Central memory CD8-positive, alpha-beta T cell (primary cell): ENCODE measurements at places on chromosomes 7 and 10.

GRCh38 chr7:92698237-92698841, 108.1 kb upstream of the FAM133B start:
- DNase-seq: no peak
- H3K36me3 ChIP-seq: peaks cover 5% of the 10 kb centered on the region
- H3K4me3 ChIP-seq: no peak overlapping the region
- H3K4me1 ChIP-seq: peaks cover 7% of the 10 kb centered on the region
- H3K27ac ChIP-seq: no peak overlapping the region

DNA sequence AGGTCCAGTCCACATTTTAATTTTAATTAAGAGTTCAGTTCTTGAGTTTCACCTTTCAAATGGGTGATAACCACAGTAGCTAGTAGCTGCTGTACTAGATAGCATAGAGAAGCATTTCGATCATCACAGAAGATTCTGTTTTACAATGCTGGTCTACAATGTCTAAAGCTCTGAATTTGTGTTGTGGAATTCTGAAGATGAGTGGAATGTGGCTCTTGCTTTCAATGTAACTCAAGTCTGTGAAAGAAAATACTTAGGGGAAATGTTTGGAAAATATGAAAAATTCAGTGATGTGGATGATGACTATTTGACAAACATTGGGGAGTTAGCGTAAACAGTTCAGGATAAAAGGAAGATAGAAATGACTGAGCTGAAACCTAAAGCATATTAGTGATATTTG, 139.4 kb downstream of the GNAT3 start:
- no peaks in the 10 kb centered on the region for H3K27me3 ChIP-seq
- no peaks in the 10 kb centered on the region for H3K36me3 ChIP-seq
- no peak overlapping the region for H3K27ac ChIP-seq
- DNase-seq: no peak
- H3K4me1 ChIP-seq: no peaks in the 10 kb centered on the region

GRCh38 chr7:90972906-90973550, 291.2 kb upstream of the FZD1 start:
- no peaks in the 10 kb centered on the region for H3K4me1 ChIP-seq
- no peak overlapping the region for H3K4me3 ChIP-seq
- no peak overlapping the region for H3K27ac ChIP-seq
- H3K36me3 ChIP-seq: no peaks in the 10 kb centered on the region
- no peak for DNase-seq

GRCh38 chr10:78429984-78430383, 396.3 kb downstream of the RPS24 start:
- H3K27ac ChIP-seq: no peak overlapping the region
- H3K4me3 ChIP-seq: no peak overlapping the region
- no peak for DNase-seq
- H3K27me3 ChIP-seq: peaks cover 52% of the 10 kb centered on the region
- no peaks in the 10 kb centered on the region for H3K4me1 ChIP-seq

- no peak overlapping the region for H3K4me3 ChIP-seq
- H3K4me1 ChIP-seq: no peaks in the 10 kb centered on the region
- H3K36me3 ChIP-seq: no peaks in the 10 kb centered on the region
- no peak overlapping the region for H3K27ac ChIP-seq
Observed at GRCh38 chr7:34019301-34019790, 114.0 kb downstream of the BMPER start.

GRCh38 chr7:74598558-74598957, 59.0 kb upstream of the GTF2I start:
- no peak overlapping the region for H3K4me3 ChIP-seq
- no peak overlapping the region for H3K27ac ChIP-seq
- DNase-seq: no peak
- no peaks in the 10 kb centered on the region for H3K27me3 ChIP-seq

DNA sequence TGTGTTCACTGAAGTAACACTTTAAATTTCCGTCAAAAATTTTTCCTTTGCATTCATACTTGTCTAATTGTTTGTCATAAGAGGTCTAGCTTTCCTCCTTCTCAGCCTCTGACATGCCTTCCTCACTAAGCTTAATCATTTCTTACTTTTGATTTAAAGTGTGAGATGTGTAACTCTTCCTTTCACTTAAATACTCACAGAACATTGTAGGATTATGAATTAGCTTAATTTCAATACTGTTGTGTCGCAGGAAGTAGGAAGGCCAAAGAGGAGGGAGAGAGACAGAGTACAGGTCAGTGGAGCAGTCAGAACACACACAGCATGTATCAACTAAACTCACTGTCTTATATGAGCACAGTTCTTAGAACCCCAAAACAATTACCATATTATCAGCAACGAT, 99.0 kb downstream of the SRPK2 start:
- H3K4me3 ChIP-seq: no peak overlapping the region
- H3K36me3 ChIP-seq: peaks cover 10% of the 10 kb centered on the region
- peaks cover 30% of the 10 kb centered on the region for H3K4me1 ChIP-seq
- H3K27me3 ChIP-seq: no peaks in the 10 kb centered on the region

GRCh38 chr7:20164425-20165145, 52.6 kb downstream of the MACC1 start:
- no peaks in the 10 kb centered on the region for H3K36me3 ChIP-seq
- no peaks in the 10 kb centered on the region for H3K4me1 ChIP-seq
- DNase-seq: no peak

DNA sequence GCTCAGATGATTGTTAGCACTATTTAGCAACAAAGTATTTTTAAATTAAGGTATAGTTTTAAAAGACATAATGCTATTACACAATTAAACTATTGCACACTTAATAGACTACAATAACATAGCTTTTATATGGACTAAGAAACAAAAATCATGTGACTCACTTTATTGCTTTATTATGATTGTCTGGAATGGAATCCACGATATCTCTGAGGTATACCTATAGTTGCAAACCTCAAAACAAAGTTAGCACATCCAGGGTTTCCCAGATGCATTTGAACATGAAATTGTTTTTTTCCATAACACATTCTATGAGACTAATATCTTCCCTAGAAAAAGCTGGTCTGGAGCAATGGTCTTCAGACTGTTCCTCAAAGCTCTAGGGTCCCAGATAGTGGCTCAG, 18.3 kb upstream of the RPEL1 start:
- no peaks in the 10 kb centered on the region for H3K36me3 ChIP-seq
- no peaks in the 10 kb centered on the region for H3K4me1 ChIP-seq
- H3K27me3 ChIP-seq: no peaks in the 10 kb centered on the region
- no peak for DNase-seq
- H3K27ac ChIP-seq: no peak overlapping the region

DNA sequence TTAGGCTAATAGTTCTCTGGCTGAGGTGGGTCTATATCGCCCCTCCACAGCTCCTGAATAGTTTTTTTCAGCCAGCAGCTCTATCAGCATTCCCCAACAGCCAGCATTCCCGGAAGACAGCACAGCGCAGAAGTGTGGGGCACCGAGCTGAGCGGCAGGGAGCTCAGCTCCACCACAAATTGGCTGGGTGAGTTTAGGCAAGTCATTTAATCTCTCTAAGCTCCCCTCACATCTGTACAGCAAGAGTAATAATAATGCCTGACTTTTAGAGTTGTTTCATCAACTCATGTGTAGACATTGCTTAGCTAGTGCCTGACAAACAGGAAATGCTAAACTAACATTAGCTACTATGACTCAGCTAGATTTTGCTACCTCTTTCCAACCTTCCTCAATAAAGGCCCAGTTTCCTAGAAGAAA, 247.9 kb upstream of the PTN start:
- no peak for DNase-seq
- no peaks in the 10 kb centered on the region for H3K36me3 ChIP-seq
- H3K4me3 ChIP-seq: no peak overlapping the region

GRCh38 chr7:74101061-74101681, 17.6 kb downstream of the LIMK1 start:
- H3K36me3 ChIP-seq: peaks cover 17% of the 10 kb centered on the region
- no peak overlapping the region for H3K27ac ChIP-seq
- DNase-seq: no peak
- no peaks in the 10 kb centered on the region for H3K4me1 ChIP-seq
- no peaks in the 10 kb centered on the region for H3K27me3 ChIP-seq

DNA sequence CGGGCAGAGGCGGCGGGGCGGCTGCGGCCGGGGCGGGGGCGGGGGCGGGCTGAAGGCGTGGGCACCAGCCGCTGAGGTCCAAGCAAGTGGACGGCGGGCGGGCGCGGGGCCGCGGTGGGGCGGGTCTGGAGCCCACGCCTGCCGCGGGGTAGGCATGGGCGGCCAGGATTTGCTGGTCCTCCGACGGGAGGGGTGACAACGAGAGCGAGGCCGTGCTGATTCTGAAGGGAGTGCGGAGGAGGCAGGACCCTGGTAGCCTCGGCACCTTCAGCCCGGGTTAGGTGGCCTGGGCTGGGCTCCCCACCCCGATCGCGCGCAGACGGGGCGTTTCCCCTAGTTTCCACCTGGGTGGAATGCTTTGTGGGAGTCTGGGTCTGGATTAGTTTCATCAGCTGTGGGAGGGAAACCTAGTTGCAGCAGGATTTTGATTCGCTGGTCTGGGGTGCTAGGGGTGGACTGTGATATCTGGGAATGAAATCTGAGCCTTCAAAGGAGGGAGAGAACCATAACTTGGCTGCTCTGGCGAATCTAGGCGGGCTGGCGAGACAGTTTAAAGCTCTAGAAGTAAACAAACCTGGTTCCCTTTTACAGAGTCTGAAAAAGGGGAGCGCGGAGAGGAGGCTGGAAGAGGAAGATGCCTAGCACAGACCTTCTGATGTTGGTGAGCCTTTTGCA, 609 bp downstream of the SGPL1 start:
- DNase-seq: no peak
- H3K4me1 ChIP-seq: peaks cover 48% of the 10 kb centered on the region
- H3K27me3 ChIP-seq: no peaks in the 10 kb centered on the region
- peaks cover 13% of the 10 kb centered on the region for H3K36me3 ChIP-seq

GRCh38 chr10:95729323-95730055, 26.5 kb upstream of the ENTPD1 start:
- no peaks in the 10 kb centered on the region for H3K36me3 ChIP-seq
- DNase-seq: no peak
- H3K4me3 ChIP-seq: no peak overlapping the region
- no peak overlapping the region for H3K27ac ChIP-seq

DNA sequence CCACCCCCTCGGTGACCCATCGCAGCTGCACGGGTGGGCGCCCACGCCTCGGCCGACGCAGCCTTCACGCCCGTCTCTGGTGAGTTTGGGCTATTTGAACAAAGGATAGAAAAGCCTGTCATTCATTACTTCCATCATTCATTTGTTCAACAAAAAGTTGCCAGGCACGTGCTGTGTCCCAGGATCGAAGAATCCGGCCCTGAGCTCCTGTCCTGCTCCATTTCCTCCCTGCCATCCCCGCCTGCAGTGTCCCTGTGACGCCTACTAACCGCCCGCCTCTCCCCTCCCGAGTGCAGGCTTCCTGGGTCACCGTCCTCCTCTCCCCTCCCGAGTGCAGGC, 340.1 kb downstream of the WDR37 start:
- no peaks in the 10 kb centered on the region for H3K36me3 ChIP-seq
- H3K27ac ChIP-seq: no peak overlapping the region
- H3K4me3 ChIP-seq: no peak overlapping the region
- H3K27me3 ChIP-seq: peaks cover 28% of the 10 kb centered on the region

DNA sequence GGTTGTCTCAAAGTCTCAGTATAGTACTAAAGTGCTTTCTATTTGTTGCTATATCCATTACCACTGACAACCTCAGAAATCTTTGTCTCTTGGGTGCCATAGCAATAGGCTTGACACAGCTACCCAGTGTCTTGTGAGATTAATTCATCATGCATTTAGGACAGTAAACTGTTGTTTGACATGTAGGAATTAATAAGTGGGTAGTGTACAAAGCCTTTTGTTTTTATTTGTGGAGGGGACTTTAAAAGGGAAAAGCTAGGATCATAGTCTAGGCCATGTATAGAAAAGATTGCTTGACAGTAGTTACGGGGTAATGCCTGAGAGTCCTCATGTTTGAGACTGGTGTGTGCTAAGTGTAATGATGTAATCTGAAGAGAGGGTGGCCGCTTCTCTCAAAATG, 102.6 kb upstream of the AGR3 start:
- no peak overlapping the region for H3K27ac ChIP-seq
- no peaks in the 10 kb centered on the region for H3K36me3 ChIP-seq
- H3K27me3 ChIP-seq: peaks cover 26% of the 10 kb centered on the region
- H3K4me3 ChIP-seq: no peak overlapping the region

DNA sequence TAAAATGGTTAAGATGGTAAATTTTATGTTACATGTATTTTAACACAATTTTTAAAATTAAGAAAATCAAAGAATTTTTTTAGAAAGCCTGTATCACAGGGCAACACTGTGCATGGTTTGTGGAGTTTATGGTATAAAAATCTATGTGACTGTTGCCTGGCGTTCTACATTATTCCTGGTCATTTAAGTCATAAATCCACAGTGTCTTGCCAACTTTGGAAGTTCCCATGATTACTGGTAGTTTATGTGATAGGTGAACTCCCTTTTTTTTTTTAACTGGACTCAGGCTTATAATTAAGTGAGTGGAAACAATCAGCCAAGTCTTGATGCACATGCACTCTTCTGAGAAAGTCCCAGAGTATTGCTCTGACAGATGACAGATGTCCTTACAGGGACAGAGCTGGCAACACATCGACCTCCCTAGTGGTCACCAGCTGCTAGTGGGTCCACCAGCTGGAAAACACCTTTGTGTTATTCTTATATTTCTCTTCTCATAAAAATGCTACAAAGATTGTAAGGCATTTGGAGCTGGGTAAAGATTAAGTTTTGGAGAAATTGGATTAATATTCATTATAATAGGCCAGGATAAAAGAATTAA, 8.8 kb upstream of the STN1 start:
- no peaks in the 10 kb centered on the region for H3K27me3 ChIP-seq
- H3K4me1 ChIP-seq: no peaks in the 10 kb centered on the region
- no peak for DNase-seq
- no peak overlapping the region for H3K4me3 ChIP-seq

GRCh38 chr10:124168581-124168980, 75.2 kb upstream of the CHST15 start:
- H3K4me3 ChIP-seq: no peak overlapping the region
- H3K4me1 ChIP-seq: no peaks in the 10 kb centered on the region
- H3K27me3 ChIP-seq: peaks cover 13% of the 10 kb centered on the region
- DNase-seq: no peak

GRCh38 chr10:88687853-88688467, 18.1 kb upstream of the LIPK start:
- no peaks in the 10 kb centered on the region for H3K4me1 ChIP-seq
- no peak overlapping the region for H3K27ac ChIP-seq
- DNase-seq: no peak
- H3K27me3 ChIP-seq: peaks cover under 1% of the 10 kb centered on the region

GRCh38 chr7:22871661-22872060, 49.0 kb upstream of the TOMM7 start:
- H3K27ac ChIP-seq: no peak overlapping the region
- H3K4me1 ChIP-seq: no peaks in the 10 kb centered on the region
- no peaks in the 10 kb centered on the region for H3K27me3 ChIP-seq
- H3K36me3 ChIP-seq: peaks cover 1% of the 10 kb centered on the region
- no peak for DNase-seq
